ENCODE measurements at places on chromosomes 4 and X. TPM values are rescaled to one million over a fixed set of nuclear protein-coding genes. Genes with fewer than 3 reads are reported as not detected.

- no peak for DNase-seq
Measured at GRCh38 chr4:81436941-81437574, 34.6 kb downstream of the RASGEF1B start.

The CENPE gene
- total RNA-seq: 22.4 TPM

- DNase-seq: no peak
Measured at GRCh38 chr4:138831948-138832347, 183.6 kb upstream of the NOCT start.

The SPATA4 gene
- total RNA-seq: not detected

The CXCL10 gene
- not detected for total RNA-seq

GRCh38 chr4:1982124-1983052, 26.4 kb downstream of the NELFA start:
- no peak for DNase-seq

The SLC9B1 gene
- 0.12 TPM for total RNA-seq

The CHIC1 gene
- 11.2 TPM for total RNA-seq

DNA sequence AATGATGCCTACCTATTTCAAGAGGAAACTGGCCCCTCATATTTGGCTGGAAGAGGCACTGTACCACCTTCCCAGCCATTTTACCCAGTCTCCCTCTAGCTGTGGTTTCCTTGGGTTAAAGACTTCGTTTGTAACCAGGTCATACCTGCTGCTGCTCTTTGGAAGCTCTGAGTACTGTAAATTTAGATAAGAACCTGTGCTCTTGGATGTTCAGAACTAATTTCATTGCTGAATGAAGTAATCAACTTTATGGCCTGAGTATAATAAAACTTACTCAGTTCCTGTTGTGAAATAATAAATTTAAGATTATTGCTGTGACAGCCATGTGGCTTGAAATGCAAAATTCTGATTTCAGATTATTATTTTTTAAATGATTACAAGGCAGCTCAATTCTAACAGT, 12.2 kb downstream of the MTTP start:
- DNase-seq: no peak

The TMPRSS11D gene
- not detected for total RNA-seq

The ARHGAP10 gene
- 5.1 TPM for total RNA-seq

DNA sequence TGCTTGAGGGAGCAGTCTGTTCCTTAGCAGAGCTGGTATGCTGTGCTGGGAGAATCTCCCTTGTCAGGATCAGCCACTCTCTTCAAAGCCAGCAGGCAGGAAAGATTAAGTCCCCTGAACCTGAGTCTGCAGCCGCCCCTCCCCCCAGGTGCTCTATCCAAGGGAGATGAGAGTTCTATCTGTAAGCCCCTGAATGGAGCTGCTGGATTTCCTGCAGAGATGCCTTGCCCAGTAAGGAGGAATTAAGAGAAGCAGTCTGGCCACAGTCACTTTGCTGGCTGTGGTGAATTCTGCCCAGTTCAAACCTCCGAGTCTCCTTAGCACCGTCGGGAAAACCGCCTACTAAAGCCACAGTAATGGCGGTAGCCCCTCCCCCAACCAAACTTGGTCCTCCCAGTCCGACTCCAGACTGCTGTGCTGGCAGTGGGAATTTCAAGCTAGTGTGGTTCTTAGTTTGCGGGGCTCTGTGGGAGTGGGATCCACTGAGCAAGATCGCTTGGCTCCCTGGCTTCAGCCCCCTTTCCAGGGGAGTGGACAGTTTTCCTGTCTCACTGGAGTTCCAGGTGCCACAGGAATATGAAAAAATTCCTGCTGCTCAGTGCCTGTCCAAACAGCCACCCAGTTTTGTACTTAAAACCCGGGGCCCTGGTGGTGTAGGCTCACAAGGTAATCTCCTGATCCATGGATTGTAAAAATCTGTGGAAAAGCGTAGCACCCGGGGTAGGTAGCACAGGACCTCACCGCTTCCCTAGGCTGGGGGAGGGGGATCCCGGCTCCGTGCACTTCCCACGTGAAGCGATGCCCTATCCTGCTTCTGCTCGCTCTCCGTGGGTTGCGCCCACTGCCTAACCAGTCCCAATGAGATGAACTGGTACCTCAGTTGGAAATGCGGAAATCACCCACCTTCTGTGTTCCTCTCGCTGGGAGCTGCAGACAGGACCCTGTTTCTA, 38.0 kb downstream of the RAB28 start:
- DNase-seq: no peak

The F9 gene
- total RNA-seq: not detected

The CT45A2 gene
- total RNA-seq: not detected

DNA sequence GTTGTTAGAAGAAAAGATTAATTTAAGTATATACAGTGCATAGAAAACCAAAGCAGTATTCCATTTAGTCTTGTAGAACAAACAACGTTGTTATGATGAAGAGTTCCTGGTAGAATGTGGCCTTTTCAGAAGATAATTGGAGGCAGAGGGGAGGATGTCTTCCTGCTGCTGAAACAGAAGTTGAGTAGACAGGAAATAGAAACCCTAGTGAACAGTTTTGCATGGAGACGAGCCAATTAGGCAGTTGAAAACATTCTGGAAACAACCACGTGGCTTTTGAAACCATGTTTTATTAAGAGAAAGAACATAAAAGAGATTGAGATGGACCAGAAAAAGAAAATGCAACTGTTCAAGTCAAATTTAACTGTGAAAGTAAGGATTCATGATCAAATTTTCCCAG, 325.2 kb downstream of the CAMK2D start:
- no peak for DNase-seq

GRCh38 chr4:176360446-176360845, 40.7 kb downstream of the SPCS3 start:
- no peak for DNase-seq

The GAGE2A gene
- not detected for total RNA-seq

GRCh38 chr4:26491449-26492170, 1.3 kb upstream of the CCKAR start:
- DNase-seq: no peak

DNA sequence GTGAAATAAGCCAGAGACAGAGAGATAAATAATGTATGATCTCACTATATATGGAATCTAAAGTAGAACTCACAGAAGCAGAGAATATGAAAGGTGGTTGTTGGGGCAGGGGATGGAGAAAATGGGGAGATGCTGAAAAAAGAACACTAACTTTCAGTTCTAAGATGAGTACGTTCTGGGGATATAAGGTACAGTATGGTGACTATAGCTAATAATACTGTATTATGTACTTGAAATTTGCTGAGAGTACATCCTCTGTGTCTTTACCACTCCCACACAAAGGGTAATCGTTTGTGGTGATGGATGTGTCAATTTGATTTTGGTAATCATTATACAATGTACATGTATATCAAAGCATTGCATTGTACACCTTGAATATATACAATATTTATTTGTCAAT, 6.6 kb downstream of the FBXL5 start:
- DNase-seq: no peak

DNA sequence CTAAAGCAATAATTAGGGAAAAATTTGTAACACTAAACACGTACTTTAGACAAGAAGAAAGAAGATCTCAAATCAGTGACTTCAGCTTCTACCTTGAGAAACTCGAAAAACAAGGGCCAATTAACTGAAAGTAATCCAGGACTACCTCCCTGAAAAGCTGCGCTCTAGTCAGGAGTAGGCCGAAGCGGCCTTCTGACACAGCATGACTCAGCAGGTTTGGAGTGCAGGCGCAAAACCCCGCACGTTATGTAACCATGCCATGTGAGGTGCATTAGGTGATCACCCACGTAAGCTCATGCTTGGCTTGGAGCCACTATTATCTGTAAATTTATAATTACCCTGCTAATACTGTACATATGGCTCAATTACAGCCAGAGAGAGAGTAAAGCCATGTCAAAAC, 52.8 kb upstream of the CCDC149 start:
- no peak for DNase-seq

The ANXA10 gene
- 2.5 TPM for total RNA-seq

Measured in NCI-H460 (cell line).